Esophagus muscularis mucosa (tissue), 4 donors: ENCODE measurements at places on chromosomes 6 and 20. TPM values are rescaled to one million over a fixed set of nuclear protein-coding genes. Genes with fewer than 3 reads are reported as not detected.
A peak's percentile ranks its signal among the peaks of the same experiment; 100 is the strongest.

GRCh38 chr6:27375613-27376079, 12.9 kb upstream of the ZNF391 start:
- no peak for DNase-seq

DNA sequence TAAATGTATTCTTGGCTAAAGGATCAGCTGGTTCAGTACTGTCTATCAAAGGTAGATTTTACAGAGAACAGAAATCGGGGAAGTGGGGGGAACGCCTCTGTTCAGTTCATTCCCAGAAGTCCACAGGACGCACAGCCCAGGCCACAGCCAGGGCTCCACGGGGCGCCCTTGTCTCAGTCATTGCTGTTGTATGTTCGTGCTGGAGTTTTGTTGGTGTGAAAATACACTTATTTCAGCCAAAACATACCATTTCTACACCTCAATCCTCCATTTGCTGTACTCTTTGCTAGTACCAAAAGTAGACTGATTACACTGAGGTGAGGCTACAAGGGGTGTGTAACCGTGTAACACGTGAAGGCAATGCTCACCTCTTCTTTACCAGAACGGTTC, 29.9 kb downstream of the TXNDC5 start:
- DNase-seq = no peak

- no peak for DNase-seq
These were observed 155.6 kb upstream of the SMLR1 start for GRCh38 chr6:130671577-130671976.

The TMC2 gene
- not detected for total RNA-seq

DNA sequence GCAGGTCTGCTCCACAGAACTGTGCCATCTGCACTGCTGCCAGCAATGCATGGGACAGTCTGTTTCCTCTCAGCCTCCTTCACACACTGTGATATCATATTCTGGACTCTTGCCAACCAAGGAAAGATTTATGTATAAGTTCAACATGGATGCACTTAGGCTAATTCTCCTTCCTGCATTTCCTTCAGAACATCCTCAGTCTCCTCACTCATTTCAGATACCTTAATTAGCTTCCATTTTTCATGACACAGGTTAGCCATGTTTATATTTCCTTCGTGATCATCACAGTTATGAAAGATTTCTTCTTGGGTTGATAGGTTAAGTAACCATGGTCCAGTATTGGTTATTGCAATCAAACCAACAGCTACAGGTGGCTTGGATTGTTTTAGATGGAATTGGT, 46.4 kb upstream of the DDR1 start:
- no peak for DNase-seq

- DNase-seq = no peak
These were observed 119.8 kb downstream of the ANKS1A start for GRCh38 chr6:35008858-35009257.

GRCh38 chr6:117919775-117920729, 13.0 kb downstream of the SLC35F1 start:
- no peak for DNase-seq

GRCh38 chr6:34680802-34681515, 15.6 kb downstream of the ILRUN start:
- DNase-seq = no peak

- DNase-seq = no peak
These were observed 135.6 kb upstream of the SLC22A23 start for GRCh38 chr6:3592371-3592941.

The RPN2 gene
- total RNA-seq = 121 TPM

DNA sequence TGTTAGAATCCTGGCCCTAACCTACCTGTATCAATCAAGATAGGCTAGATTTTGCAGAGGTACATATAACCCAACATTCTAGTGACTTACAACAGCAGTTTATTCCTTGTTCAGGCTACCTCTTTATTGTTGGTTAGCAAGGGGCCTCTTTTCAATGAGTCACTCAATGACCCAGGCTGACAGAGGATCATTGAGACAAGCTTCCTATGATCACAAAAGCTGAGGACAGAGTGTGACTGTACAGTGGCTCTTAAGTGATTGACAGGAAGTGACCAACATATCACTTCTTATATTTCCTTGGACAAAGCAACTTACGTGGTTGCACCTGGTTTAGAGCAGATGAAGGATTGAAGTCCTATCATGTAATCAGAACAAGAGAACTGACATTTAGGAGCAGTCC, 740.9 kb downstream of the FRK start:
- DNase-seq = no peak

The ID4 gene
- total RNA-seq = 158 TPM

- DNase-seq = no peak
These were observed 16.7 kb upstream of the TGM6 start for GRCh38 chr20:2364044-2364443.

DNA sequence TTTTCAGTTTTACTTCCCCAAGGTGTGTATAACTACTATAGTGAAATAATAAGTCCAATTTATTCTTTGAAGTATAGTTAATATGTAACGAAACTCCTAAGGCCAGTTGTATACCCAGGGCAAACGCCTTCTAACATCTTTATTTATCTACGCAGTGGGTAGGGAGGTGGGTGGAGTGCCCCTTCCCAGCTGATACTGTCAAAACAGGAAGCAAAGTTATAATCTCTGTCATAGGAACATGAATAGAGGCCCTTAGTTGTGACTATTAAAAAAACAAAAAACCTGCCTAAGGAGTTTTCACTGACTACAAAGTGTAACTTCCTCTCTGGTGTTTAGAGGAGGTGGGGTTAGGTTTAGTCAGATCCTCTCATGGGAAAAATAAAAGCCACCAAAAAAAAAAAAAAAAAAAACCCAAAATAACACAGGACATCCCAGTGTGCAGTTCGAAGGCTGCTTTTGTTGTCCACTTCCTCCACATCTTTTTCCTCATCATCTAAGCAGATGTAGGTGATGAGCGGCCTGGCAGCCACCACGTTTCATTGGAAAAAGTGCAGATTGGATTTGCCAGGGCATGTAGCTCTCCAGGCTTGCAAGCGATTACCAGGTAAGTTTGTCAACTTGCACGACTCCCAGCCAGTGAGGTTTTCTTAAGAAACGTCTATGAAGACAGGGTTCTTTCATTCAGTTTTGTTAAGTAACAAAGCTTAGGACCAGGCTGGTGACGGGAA, 58.7 kb downstream of the UTRN start:
- peak; percentile 39 for DNase-seq

The OR2H2 gene
- not detected for total RNA-seq

- DNase-seq = no peak
These were observed 68.7 kb upstream of the SLC4A11 start for GRCh38 chr20:3307725-3308124.
